ENCODE measurements at places on chromosomes 2 and 18.

DNA sequence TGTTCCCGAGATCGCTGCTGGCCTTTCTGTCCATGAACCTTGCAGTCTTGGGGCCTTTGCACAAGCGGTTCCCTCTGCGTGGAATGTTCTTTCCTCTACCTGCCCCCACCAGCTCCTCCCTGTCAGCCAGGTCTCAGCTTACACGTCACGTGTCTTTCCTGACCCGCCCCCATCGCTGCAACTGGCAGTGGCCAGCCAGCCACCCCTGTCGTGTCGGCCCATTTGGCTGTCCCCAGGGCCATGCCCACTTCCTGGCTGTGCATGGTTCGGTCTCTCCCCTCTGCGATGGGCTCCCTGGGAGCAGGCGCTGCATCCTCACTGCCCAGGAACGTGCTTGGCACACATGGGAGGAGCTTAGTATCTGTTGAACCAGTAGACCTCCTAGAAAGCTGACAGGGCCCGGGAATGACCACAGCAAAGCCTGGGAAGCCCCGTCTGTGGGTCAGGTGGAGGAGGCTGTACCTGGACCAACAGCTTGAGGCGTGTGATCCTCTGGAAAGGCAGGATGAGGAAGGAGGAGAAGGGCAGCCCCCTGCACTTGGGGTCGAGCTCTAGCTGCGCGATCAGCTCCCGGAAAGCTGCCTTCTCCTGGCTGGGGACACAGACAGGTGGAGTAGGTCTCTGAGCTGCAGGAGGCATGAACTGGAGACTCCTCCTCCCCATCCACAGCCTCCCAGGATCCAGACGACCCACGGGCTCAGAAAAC, 21.0 kb downstream of the SNORC start:
- no peak for DNase-seq

DNA sequence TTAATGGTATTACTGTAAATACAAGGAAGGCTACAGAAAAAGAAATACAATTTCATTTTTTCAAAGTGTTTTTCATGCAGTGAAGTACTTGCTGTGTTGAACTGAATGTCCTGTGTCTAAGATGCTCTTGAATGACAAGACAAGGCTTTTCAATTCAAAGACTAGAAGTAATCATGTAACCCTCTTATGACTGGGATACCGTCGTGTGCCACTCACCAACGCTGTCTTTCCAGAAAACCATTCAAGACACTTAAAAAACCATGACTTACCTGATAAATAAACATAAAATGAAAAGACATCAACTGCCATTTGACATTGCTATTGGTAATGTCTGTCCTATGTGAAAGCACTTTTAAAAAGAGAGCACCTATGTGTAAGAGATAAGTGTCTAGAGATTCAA, 183.1 kb upstream of the DPP10 start:
- no peak for DNase-seq

DNA sequence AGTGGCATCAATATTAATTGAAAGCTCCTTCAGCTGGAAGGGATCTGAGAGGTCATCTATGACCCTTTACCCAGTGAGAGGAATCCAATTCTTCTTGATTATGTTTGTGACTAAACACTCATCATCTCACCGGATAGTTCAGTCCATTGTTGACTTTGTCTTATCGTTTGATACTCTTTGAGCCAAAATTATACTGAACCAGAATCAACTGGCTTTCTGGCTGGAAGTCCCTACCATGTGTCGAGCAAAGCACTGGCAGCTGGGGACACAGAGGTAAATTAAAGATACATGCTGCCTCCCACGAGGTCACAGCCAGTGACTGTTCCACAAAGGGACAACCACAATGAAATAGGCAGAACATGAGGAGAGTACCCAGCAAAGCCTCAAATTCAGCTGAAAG, 91.4 kb upstream of the FHL2 start:
- no peak for DNase-seq

DNA sequence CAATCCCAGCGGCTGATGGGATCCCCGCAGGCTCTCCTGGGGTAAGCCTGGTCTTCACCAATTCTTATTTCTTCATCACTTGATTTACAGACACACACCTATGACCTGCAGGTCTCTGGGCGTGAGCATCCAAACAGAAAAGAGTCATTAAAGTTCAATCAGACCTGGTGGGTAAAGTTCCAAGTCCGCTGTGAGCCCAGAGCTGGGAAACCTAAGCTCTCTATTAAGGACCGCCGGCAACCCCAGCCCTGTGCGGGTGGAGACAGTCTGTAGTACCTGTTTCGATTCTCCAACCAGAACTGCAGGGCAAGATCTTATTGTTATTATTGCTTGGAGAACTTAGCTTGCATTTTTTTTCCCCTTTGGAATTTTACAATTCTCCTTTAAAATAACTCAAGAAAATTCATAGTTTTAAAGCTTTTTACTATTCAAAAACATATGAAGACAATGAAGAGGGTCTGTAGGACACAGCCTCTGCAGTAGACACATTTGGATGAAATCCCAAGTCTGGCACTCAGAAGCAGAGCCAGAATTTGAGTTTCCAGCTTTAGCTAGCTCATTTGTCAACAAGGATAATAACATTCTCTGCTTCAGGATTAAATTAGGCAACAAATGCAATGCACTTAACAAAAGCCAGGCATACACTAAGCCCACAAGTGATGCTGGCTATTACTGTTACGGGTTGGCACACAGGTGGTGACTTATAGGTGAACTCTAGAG, 376.4 kb downstream of the INSIG2 start:
- DNase-seq, result no peak

GRCh38 chr2:188291617-188292347, at the start of gene GULP1:
TSS of gene GULP1 (plus strand) at chr2:188291874. CDS start at chr2:188477703, 185,829 bp downstream.
- DNase-seq, result peak; percentile 62

- no peak for DNase-seq
These were observed 67.6 kb upstream of the ETAA1 start for GRCh38 chr2:67329513-67329912.

DNA sequence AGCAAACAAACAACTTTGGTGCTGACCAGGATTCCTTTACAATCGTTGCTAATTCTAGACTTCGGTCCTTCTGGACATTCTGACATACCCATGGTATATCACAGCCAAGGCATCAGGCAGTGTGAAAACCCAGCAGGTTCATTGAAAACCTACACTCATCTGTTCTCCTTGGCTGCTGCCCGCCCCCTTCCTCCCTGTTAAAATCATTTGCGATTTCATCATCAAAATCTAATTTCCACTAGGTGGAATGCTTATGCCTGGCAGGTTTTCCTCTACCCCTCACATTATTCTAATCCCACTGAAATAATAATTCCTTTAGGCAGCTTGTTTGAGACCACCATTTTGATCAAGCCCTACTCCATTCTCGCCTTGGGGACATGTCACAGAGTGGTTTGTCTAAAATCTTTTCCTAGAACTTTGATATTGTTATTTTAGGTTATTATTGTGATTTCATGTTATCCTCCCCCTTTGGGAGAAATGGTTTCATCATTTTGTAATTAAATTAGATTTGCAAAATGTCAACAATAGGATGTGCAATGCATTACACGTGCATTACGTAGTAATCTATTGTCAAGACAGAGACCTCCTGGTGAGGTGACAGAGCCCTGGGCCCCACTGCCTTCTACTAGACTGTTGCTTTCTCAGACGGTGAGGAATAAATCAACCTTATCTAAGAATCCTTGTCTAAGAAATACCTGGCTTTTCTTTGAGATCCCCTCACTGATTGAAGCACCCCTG, 31.0 kb upstream of the ASPRV1 start:
- no peak for DNase-seq

- DNase-seq, result no peak
These were observed 22.5 kb upstream of the SLC35G4 start for GRCh38 chr18:11586896-11587295.

- peak; percentile 26 for DNase-seq
These were observed 246.1 kb downstream of the FSIP2 start for GRCh38 chr2:185984670-185985069.

DNA sequence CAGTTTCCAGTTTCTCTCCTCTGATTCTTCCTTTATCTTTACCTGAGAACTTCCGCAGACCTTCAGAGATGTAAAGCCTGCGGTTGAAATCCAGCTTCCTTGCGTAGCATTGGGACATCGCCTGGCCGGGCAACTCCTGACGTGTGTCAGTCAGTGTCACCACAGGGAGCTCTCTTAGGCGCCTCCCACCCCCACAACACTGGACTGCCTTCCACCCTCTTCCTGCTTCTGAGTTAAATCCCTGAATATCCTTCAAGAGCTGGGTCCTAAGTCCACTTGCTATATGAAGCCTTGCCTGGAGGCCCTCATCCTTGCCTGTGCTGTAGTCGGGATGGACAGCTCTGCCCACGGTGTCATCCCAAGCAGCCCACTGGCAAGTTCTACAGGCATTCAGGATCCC, 179.4 kb downstream of the SEPTIN10 start:
- DNase-seq, result no peak

DNA sequence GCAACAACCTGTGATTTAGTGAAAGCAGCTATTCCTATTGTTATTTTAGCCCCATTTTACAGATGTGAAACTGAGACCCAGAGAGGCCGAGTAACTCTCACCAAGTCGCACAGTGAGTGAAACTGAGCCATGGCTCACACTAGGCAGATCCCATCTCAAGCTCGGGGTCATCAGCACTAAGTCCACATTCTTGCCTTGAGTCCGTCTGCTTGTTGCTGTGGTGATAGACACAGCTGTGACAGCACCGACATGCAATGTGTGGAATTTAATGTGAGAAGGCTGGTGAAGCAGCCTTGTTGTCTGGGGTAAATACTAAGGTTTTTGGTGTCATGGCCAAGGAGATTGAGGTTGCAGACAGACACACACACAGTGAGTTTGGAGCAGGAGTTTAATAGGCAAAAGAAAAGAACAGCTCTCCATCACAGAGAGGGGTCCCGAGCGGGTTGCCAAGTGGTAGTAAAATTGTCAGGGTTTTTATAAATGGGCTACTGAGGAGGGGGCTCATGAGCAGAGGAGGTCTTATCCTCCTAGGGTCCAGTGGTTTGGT, 40.2 kb upstream of the GMCL1 start:
- no peak for DNase-seq

- no peak for DNase-seq
These were observed 430 bp upstream of the CELF4 start for GRCh38 chr18:37565977-37566478.

- no peak for DNase-seq
These were observed 73.3 kb downstream of the NAB1 start for GRCh38 chr2:190722061-190722759.

GRCh38 chr18:22177327-22177871, 8.0 kb downstream of the GATA6 start:
- DNase-seq, result no peak

- DNase-seq, result no peak
These were observed 775.3 kb downstream of the CPS1 start for GRCh38 chr2:211331736-211332135.

DNA sequence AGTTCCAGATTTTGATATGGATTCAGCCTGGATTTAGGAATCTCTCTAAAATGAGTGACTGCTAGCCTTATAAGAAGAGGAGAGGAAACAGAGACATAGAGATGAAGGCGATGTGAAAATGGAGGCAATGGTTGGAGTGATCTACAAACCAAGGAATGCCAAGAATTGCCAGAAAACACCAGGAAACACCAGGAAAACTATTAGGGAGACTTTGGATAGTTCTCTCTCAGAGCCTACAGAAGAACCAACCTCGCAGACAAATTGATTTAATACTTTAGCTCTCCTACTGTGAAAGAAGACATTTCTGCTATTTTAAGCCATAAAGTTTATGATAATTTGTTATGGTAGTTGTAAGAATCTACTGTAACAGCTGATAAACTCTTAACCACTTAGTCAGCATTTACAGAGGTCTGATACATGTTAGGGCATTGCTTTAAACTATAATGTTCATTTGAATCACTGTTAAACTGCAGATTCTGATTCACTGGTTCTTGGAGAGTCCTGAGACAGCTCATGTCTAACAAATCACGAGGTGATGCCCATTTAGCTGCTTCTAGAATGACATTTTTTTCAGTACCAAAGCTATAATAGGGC, 1702.6 kb upstream of the LRRTM1 start:
- DNase-seq, result no peak

DNA sequence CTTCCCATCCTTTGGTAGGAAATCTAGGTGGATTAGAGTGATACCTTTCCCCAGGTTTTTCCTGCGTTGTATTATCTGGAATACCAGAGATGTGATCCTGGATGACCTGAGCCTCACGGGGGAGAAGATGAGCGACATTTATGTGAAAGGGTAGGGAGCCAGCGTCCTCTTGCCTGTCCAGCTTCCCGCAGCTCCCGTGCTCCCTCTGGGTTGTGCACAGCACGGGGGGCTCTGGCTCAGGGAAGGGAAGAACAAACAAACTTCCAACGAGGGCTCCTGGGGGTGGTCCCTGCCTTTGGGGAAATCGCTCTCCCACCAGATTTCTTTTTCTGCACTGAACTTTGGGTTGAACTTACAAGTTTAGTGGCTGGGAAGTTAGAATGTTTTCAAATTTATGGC, 215.7 kb downstream of the DYSF start:
- no peak for DNase-seq

DNA sequence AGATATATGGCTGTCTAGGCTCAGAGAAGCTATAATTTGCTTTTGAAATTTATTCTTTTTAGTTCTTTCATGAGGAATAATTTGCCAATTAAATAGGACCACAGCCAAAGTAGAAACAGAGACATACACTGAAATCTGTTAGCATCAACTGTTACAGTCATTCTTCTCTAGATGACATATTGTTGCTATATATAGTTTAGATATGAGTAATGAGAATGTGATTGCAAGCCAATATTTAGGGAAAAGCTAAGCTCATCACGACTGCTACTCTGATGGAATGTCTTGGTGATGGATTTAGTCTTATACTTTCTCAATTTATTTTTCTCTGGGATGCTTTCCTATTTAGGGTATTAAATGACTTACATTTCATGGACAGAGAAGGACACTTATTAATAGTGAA, 259.1 kb downstream of the LNPK start:
- DNase-seq, result no peak

DNA sequence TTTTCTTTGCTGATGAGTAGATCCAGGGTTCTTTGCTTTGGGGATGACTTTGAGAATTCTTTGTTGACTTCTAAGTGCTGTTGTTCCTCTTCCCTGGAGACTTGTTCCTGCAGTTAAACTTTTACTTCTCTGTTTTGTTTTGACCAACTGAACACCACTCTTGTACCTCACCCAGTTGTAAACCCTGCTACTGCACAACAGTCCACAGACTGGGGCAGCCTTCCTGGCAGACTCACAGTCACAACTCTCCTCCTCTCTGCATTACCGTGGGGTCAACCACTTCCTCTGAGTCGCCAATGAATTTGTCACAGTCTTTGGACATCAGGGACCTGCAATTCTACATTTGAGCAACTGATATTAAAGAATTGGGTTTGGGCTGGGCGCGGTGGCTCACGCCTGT, 3.8 kb upstream of the SLC8A1 start:
- no peak for DNase-seq

DNA sequence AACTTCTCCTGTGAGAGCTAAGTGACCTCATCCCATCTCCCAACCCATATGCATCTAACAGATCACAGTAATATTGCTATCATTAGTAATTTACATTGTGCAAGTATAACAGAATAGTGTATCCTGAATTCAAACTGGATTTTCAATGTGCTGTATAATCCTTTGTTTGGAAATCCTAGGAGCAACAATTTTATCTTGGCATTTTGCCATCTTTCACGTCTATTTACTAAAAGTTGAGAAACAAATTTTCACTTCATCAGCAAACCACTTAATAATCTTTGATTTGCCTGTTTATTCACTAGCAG, 3.8 kb downstream of the HNRNPLL start:
- DNase-seq, result no peak
